IPS DF 19.7 (cell line): ENCODE measurements at places on chromosomes 4 and X.

DNA sequence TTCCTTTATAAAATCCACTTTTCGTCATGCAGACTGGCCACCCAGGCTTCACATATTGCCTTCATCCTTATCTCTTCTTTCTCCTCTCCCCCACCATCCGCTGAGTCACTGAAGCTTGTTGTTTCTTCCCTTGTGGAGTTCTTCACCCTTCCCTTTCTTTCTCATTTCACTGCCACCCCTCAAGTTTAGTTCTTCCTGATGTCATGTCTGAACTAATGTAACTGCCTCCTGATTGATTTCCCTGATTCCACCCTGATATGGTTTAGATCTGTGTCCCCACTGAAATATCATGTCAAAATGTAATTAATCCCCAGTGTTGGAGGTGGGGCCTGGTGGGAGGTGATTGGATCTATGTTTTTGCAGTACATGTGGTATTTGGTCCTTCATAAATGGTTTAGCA, 151.4 kb downstream of the CPEB2 start:
- no peak for DNase-seq

- no peak for DNase-seq
Measured at GRCh38 chrX:155070975-155071693, at the start of the genes BRCC3, CMC4 and MTCP1. Gene BRCC3 (plus strand): TSS chrX:155071508. CDS start chrX:155071528, 20 bp downstream. Gene CMC4 (minus strand): TSS chrX:155071136. CDS start chrX:155064023, 7,113 bp downstream. Gene MTCP1 (minus strand): TSS chrX:155071136. CDS start chrX:155066010, 5,126 bp downstream.

DNA sequence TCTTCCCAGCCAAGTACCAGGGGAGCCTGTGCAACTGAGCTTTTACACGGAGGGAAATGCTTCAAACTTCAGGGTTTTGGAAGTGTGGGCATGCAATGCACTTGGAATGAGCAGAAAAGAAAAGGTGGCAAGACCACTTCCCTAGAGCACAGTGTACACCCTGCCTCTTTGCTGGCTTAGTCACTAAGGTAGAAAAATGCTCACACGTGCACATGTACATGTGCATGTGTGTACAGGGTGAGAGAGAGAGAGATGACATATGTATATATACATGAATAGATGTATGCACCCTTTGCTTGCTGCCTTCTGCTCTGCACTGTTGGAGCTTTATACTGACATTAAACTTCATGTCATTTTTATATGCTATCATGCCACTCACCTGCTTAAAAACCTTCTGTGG, 7.9 kb upstream of the KLF3 start:
- DNase-seq: no peak

DNA sequence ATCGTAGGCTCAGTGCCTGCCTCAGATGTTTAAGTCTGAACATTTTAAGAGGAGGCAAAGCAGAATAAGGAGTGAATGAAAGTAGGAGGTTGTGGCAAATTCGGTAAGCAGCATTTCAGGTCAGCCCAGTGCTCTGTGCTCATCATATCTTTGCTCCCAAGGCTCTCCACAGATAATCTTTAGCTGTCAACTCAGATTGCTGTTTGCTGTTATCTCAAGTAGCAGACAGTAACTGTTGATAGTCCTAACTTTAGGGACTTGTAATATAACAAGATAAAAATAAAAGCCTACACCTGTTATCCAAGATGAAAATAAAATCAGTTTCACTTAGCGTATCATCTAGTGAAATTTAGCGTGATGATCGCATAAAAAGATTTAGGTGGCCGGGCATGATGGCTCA, 18.6 kb upstream of the CLTRN start:
- DNase-seq: no peak

DNA sequence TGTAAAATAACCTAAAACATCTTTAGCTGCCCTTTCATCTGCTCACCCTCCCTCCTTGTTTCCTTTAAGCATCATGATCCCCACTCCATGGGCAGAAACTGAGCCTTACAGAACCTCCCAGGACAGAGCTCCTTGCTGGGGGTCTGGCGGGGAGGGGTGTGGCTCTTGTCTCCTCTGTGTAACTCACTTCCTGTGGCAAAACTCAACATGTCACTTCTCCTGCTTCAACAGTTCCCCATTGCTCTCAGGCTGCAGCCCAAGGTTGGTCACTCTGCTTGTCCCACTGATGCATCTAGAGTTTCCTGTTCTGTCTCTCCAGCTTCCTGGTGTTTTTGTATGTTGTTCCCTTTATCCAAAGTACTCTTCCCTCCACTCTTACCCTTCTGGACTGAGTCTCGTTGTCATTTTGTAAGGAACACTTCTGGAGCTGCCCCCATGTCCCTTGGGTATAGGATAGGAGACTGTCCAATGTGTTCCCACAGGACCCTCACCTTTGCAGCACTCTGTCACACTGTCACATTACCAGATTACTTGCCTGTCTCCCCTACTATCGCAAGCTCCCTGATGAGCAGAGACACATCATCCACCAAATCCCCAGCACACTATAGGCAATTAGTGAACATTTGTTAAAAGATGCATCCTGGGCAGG, 19.6 kb downstream of the TMEM31 start:
- DNase-seq: no peak

- no peak for DNase-seq
Measured at GRCh38 chr4:47930971-47931804, 16.8 kb upstream of the NFXL1 start.

DNA sequence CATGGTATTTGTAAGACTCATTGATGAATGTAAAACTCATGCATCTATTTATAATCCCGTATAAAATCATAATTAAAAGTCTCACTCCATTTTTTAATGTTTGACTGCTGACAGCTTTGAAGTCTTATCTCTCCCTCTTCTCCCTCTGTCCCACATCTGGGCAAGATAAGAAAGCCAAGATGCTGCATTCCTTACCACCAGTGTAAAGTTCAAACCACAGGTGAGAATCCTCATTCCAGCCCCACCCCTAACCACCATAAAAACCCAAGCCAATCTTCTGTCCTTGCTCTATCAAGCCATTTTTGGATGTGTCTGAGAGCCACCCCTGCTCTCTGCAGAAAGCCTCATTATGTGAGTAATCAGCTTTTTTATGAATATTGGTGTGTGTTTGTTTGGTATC, 59.3 kb upstream of the MAGED1 start:
- DNase-seq: no peak

DNA sequence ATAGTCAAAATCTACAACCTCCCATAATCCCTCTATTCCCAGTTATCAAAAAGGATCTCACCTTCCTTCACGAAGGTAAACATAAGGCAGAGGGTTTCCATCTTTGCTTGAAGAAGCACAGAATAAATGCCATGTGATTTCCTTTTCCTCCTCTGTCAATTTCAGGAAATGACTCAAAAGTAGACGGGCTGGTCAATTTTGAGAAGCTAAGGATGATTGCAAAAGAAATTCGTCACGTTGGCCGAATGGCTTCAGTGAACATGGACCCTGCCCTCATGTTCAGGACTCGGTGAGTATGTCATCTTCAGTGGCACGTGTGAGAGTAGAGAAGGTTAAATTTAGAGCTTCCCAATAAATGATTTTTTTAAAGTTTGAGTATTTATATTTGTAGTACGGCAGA, 240.2 kb downstream of the RAPGEF2 start:
- DNase-seq: no peak

GRCh38 chrX:101658661-101659491, 774 bp downstream of the ARMCX2 start:
- no peak for DNase-seq

DNA sequence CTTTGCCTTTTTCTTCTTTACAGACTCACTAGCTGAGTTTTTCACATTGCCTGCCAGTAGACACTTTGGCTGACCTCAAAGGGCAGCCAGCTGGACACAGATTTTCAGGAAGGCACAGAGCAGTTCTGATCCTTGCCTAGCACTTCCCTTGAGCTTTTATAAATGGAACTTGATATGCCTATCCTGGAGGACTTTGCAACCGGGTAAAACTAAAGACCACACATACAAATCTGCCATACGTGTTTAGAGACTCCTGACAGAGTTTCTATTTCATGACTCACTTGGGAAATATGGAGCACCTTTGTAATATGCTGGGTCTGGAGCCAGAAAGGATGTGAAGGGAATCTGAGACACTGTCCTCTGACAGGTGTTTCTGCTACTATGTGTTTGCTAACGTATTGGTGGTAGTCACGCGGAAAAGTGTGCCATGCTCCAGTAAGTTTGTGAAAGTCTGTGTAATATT, 56.7 kb upstream of the RASSF6 start:
- DNase-seq: no peak

- DNase-seq: no peak
Measured at GRCh38 chr4:2371765-2372487, 46.5 kb downstream of the ZFYVE28 start.

GRCh38 chr4:8643441-8643840, 50.9 kb downstream of the CPZ start:
- no peak for DNase-seq

- no peak for DNase-seq
Measured at GRCh38 chr4:55549888-55550287, 3.2 kb upstream of the CLOCK start.

- no peak for DNase-seq
Measured at GRCh38 chr4:69051576-69051943, 44.7 kb upstream of the UGT2B7 start.

DNA sequence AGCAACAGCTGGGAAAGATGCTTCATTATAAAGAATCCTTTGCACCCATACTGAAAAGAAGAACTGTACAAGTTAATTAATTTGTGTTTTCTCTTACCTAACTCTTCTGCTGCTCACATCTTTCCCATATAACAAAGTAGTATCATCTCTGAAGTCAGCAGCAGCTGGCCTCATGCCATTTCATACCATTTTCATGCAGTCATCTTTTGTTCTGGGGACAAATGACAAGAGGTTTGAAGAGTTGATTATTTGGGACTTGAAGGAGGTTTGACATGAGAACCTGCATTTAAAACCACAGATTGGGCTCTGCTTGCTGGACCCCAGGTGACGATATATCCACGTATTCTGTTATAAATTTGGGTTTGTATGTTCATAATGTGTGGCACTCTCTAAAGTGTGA, 430.3 kb downstream of the SPRY1 start:
- no peak for DNase-seq

DNA sequence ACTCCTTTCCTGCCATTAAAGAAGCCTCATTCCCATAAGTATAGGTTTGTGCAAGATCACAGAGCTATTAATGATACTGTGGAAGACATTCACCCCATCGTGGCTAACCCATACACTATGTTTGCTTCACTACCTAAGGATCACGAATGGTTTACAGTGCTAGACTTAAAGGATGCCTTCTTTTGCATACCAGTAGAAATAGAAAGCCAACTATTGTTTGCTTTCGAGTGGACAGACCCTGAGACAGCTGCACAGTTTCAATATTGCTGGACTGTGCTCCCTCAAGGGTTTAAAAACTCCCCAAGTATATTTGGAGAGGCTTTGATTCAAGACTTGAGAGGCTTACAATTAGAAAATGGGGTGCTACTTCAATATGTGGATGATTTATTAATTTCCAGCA, 16.0 kb upstream of the PAPSS1 start:
- DNase-seq: no peak
